ENCODE measurements at places on chromosomes 7 and 10.

DNA sequence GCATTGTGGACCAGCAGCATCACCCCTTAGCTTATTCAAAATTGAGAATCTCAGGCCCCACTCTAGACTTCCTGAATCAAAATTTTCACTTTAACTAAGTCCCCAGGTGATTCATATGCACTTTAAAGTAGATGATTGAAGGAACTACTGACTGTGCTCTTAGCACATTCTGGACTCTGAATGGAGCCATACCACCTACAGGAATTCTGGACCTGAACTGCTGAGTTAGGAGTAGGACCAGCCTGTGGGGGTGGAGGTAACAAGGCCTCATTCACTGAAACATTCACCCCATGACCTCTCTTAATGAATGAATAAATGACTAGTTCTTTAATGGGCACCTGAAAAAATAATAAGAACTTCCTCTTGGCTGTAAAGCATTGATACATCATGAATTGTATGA is 7.3 kb downstream of the PDK4 start:
- DNase-seq, result no peak

DNA sequence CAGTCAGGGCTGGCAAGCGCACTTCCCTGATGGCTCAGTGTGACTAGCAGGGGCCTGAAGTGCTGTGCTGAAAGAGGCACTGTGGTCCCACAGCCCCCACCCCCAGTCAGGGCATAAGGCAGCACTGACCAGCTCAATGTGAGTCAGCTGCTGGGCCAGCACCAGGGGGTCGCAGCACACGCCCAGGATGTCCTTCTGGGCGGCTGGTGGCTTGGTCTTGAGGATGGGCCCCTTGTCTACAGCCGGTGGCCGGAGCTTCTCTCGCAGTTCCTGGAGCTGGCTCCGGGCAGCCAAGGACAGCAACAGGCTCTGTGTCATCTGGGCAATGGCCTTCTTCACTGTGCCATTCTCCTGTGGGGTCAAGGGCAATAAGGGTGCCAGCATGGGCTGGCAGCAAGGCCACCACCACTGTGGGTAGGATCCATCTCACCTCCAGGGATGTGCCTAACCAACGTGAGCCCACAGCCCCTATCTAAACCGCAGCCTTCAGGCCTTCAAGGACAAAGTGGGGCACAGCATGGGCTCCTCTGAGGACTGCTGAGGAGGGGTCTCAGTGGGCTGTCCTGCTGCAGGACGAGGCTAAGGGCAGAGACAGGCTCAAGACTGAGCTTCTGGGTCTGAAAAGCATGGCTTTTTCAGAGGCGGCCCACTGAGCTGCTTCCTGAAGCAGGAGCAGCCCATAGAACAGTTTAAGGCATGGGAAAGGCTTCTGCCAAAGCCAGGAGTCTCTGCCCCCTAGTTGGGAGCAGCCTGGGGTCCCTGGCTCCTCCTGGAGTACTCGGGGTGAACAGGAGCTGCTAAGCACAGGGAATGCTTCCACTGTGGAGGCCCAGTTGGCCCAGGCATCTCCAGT is 62.5 kb downstream of the CSGALNACT2 start:
- no peak for DNase-seq

- no peak for DNase-seq
Observed at GRCh38 chr10:17788646-17789045, 20.5 kb upstream of the MRC1 start.

- no peak for DNase-seq
Observed at GRCh38 chr10:2772135-2772534, 295.2 kb upstream of the PFKP start.

DNA sequence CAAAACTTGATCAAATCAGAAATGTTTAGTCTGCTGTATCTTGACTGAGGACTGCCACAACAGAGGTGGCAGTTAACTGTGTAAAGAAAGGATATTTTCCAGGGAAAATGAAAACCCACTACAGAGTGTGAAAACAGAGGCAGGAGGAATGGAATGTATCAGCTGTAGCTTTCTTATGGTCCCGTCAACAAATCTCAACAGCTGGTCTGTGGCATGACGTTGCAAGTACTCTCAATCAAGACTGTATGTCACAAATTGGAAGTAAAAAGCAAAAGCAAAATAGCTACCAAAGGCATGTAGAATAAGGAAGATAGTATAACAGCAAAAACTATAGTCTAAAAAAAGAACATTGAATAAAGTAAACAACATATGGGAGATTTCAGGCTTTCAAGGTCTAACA is 123.5 kb downstream of the KMT2C start:
- DNase-seq, result no peak

DNA sequence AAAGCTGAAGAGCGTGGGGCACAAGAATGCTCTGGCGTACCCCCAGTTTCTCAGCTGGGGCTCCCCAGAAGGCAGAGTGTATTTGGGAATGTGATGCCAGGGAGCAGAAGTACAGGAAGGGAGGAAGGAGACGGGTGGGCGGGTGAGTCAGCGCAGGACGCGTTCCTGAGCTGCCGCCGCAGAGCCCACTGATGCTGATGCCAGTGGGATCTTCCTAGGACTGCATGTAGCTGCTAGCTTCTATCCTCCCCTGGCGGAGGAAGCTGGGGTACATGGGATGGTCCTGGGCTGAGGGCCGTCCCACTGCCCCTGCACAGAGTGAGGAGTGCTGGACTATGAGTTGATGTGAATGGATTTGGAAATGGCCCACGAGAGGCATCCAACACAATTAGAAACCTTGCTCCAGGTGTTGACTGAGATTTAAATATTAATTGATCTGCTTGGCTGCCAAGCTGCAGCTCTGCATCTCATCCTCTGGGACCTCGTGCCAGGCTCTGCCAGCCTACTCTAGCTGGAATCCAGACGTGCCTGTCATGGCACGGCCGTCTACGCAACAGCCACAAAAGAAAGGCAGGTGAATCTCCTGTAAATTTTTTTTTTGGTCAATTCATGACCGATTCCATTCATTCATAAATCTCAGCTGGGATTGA is 66.2 kb upstream of the RHEB start:
- no peak for DNase-seq

DNA sequence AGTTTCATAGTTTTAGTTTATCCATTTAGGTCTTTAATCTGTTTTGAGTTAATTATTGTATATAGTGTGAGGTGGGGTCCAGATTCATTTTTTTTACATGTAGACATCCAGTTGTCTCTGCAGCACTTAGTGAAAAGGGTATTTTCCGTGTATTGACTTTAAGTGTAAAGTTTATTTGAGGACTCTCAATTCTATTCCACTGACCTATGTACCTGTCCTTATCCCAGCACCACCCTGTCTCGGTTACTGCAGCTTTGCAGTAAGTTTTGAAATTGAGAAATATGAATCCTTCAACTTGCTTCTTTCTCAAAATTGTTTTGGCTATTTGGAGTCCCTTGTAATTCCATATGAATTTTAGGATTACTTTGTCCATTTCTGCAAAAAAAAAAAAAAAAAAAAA is 29.8 kb downstream of the FHIP2A start:
- DNase-seq, result no peak

DNA sequence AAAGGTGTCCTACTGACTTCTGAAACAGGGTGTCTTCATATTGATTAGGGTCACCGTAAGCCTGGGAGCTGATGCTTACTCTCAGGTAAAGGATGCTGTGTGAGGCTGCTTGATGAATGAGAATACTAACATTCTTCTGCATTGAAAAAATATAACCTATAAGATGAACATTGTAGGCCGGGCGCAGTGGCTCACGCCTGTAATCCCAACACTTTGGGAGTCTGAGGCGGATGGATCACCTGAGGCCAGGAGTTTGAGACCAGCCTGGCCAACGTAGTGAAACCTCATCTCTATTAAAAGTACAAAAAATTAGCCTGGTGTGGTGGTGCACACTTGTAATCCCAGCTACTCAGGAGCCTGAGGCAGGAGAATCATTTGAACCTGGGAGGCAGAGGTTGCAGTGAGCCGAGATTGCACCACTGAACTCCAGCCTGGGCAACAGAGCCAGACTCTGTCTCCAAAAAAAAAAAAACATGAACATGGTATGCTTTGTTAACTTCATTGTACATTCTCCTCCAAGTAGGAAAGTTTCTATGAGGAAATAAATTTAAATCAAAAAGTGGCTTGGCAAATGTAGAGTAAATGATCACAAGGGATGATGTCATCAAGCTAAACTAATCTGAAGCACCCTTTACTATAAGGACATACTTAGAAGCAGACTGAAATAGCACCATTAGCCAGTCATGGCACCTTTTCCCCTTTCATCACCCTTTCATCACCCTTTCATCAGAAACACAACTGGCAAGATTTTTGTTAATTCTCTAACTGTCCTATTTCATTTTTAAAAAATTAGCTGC is 1.5 kb upstream of the BRAF start:
- no peak for DNase-seq
